Pancreas (tissue), 10 donors: ENCODE measurements at places on chromosomes 5 and 9. TPM values are rescaled to one million over a fixed set of nuclear protein-coding genes. Genes with fewer than 3 reads are reported as not detected.

DNA sequence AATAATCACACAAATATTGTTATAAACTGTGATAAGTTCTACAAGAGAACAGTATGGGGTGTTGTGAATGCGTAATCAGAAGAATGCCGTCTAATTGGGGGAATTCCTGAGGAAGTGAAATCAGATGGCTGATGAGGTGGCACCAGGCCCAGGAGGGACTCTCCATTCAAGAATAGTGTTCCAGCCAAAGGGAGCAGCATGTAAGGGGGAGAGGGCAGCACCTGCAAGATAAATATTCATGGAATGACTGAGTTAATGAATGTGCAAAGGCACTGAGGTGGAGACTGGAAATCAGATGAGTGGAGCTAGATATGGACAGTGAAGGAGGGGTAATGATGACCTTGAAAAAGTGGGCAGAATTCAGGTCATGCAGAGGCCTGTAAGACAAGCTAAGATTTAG is 250.6 kb downstream of the ARRDC3 start:
- DNase-seq, result no peak

DNA sequence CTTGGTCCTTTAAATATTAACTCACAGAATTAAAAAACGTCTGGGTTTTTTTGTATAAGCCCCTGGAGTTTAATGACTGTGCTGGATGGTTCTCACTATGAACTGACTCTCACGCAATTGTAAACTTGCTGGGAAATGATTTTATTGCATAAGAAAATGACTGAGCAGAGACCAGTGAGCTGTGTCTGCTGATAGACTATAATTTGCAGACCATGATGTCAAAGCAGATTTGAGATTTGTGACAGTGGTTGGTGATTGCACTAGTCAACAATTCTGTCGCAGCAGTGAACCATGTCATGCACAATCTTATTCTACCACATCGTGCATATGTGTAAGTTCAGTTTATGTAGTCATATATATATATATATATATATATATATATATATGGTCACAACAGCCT is 85.7 kb upstream of the C9orf72 start:
- DNase-seq, result no peak

The PRDM9 gene
- not detected for total RNA-seq

The EFNA5 gene
- 2.0 TPM for total RNA-seq

The SLC36A2 gene
- total RNA-seq, result not detected

- DNase-seq, result no peak
Measured at GRCh38 chr5:123537256-123537655, 25.3 kb downstream of the CSNK1G3 start.

- DNase-seq, result no peak
Measured at GRCh38 chr9:99876190-99876589, 30.3 kb upstream of the STX17 start.

The NANS gene
- 24.5 TPM for total RNA-seq

The FCN2 gene
- not detected for total RNA-seq

The ADAM19 gene
- 3.0 TPM for total RNA-seq

The KCNV2 gene
- total RNA-seq, result not detected

DNA sequence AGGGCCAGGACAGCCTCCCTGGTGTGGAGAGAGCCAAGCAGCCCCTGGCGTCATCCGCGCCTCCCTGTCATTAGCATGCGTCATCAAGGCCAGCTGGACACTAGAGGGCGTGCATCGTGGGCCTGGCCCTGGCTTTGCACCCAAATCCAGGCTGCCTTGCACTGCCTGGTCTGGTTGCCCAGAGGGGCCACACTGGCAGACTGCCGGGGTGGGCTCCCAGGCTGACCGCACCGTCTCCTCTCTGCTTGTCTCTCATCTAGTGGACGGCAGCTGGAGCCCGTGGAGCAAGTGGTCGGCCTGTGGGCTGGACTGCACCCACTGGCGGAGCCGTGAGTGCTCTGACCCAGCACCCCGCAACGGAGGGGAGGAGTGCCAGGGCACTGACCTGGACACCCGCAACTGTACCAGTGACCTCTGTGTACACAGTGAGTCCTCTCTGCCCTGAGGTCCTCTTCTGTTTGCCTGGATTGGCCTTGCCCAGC is 29.0 kb downstream of the HK3 start:
- no peak for DNase-seq

DNA sequence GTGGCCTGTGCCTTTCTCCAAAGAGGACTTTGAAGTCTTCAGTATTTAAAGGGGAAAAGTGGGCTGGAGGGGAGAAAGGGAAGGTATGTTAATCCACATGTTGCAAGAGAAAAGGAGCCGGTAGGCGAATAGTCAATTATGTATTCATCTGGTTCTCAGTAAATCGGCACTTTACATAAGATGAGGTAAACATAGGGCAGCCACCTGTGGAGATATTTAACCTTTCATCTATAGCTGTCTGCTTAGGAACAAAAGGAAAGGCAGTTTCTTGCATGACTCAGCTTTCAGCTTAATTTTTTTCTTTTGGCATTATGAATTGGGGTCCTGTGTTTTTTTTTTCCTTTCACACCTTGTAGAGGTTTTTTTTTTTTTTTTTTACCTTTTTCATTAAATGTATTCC is 42.2 kb downstream of the FGD3 start:
- DNase-seq, result no peak

DNA sequence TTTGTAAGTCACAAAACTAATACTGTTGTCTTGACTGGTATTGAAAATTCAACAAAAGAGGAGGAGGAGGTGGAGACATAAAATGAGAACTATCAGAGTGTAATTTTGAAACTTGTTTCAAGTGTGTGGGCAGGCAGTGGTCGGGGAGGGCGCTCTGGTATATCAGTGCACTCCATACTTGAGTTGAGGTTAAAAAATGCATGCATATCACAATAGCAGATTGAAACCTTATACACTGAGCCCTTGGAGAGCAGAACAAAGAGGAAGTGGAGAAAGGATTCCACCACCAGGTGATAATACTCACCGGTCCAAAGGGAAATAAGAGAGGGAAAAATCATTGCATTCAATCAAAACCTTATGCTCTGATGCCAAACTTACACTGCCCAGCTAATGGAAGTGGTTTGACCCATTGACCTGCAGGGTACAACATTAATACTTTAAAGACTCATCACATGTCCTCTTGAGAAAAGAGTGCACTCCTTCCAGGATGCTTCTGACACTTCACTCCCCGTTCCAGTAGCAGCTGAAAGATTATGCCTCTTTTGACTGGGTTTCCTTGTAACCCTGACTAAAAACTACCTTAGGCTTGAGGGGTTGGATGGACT is 79.5 kb upstream of the FAM169A start:
- no peak for DNase-seq

DNA sequence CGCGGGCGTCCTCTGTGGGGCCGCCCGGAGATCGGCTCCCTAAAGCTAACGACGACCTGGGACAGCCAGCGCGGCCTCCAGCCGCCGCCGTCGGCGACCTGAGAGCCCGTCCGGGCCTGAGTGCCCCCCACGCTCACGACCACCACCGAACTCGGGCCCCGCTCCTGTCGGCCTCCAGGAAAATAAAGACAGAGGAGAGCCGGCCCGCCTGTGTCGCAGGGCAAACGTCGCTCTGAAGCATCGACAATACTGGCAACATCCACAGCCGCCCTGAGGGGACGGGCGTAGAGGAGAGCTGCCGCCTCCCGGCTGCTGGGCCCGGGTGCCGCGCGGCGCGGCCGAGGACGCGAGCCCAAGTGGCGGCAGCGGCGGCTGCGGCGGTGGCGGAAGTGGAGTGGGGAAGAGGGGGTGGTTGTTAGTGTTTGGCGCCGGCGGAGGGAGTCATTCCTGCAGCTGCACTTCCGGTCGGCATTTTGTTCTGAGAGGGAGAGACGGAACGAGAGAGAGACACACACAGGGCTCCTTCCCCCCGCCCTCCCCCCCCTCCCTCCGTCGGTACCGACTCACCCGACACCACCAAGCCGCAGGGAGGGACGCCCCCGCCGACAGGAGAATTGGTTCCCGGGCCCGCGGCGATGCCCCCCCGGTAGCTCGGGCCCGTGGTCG is at the start of gene NIPBL:
NIPBL (plus strand) TSS at position 471 of the 666 bp plus-strand sequence. CDS start 76,928 bp downstream, outside the sequence.
- peak; percentile 93 for DNase-seq

DNA sequence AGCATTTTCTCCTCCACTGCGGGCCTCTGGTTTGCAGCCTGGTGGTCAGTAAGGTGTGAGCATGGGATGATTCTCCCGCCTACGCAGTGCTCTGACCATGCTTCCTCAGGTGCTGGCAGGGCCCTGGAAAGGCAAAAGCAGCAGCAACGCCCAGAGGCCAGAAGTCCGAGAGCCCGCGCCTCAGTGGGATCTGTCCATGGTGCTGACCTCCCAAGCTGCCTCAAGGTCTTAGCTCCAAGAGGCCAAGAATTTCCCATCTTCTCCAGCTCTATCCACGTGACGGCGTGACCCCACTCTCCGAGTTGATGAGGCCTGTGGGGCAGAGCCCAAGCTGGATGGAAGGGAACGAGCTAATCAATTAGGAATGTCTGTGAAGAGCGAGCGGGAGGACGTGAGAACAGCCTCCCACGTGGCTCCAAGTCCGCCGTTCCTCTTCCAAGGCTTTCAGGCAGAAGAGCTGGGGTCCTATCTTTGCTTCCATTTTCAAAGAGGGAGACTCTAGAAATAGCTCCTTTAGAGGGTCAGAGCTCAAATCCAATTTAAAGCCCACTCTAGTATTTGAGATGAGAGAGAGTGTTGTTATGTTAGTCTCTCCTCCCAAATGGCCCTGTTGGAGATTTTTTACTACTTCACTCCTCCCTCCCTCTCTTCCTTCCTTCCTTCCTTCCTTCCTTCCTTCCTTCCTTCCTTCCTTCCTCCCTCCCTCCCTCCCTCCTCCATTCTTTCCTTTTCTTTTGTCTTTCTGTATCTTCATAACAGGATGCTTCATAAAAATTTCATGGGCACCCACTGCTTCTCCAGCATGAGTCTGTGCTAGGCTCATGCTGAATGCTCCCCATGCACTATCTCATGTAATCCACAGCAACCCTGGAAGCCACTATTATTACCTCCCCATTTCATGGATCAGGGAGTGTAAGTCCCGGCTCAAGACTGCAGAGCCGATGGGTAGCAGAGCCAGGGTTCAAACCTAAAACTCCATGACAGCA is 69.3 kb downstream of the OLFM1 start:
- peak; percentile 82 for DNase-seq

The PCDHA5 gene
- 0.60 TPM for total RNA-seq

The GDNF gene
- total RNA-seq, result not detected

The TMEFF1 gene
- 0.16 TPM for total RNA-seq

The PSMB7 gene
- 68.5 TPM for total RNA-seq

- no peak for DNase-seq
Measured at GRCh38 chr9:85528607-85529006, 213.1 kb downstream of the AGTPBP1 start.

- no peak for DNase-seq
Measured at GRCh38 chr9:82196622-82197441, 208.3 kb downstream of the SPATA31D1 start.

The DBH gene
- not detected for total RNA-seq

DNA sequence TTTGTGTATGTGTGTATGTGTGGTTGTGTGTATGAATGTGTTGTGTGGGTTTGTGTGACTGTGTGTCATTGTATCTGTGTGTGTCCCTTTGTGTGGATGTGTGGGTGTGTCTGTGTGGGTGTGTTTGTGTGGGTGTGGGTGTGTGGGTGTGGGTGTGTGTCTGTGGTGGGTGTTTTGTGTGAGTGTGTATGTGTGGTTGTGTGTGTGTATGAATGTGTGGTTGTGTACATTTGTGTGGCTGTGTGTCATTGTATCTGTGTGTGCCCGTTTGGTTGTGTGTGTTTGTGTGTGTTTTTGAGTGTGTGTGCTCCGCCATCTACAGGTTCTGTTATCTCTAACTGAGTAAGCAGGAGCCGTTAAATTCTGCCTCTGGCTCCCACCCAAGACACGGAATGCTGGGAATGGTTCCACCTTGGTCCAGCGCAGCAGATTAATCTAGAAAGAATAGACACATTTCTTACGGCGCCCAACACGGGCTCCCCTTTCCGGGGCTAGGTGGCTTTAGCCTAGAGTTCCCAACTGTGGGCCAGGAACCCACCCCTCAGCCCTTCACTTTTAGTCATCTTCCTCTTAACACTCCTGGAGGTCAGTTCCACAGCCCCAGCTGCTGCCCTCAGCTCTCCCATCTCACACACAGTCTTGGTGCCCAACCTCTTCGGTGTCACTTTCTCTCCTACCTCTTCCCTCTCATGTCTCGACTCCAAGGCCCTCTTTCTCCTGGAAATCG is 197.1 kb downstream of the TTLL11 start:
- peak; percentile 49 for DNase-seq

GRCh38 chr9:98251551-98251950 is 3.9 kb downstream of the TBC1D2 start:
- no peak for DNase-seq

The SCGB3A2 gene
- total RNA-seq, result not detected

GRCh38 chr9:785997-786396 is 55.5 kb upstream of the DMRT1 start:
- no peak for DNase-seq

The SOX30 gene
- total RNA-seq, result not detected

The CLTA gene
- 79.1 TPM for total RNA-seq

The TTC39B gene
- 3.7 TPM for total RNA-seq

The FOXD4L5 gene
- 0.16 TPM for total RNA-seq

DNA sequence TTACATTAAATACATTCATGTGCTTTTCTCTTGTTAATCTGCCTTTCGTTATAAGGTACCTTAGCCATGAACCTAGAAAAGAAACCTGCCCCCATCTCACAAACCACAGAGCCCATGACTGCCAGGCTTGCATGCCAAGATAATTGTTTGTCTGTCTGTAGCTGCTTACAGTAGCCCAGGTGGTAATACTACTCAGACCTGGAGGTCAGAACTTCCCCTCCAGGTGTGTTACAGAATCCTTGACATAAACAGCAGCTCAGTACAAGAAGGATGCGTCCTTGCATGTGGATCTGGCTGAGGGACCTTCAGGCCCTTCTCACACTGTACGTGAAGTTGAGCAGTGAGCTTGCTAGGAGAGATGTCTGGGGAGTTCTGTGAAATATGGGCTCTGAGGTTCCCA is 291.4 kb downstream of the CSNK1G3 start:
- DNase-seq, result no peak

The GALNT10 gene
- 9.0 TPM for total RNA-seq

- no peak for DNase-seq
Measured at GRCh38 chr5:37435261-37435660, 56.1 kb downstream of the WDR70 start.

DNA sequence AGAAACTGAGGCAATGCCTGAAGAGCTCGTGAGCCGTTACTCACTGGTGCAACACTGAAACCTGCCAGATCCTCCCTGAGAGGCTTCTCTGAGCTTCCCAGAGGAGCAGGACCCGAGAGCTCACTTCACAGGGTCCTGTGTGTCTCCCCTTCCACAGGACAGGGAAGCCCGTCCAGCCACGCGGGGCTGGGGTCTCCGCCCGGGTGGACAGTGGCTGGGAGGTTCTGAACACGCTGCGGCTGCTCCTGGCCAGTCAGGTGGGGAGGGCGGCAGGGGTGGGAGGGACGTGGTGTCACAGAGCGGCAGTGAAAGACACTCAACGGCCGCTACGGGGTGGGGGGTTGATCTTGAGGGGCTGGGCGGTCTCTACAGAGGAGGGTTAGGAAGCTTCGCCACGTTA is 290 bp upstream of the ZDHHC11 start:
- DNase-seq, result no peak

DNA sequence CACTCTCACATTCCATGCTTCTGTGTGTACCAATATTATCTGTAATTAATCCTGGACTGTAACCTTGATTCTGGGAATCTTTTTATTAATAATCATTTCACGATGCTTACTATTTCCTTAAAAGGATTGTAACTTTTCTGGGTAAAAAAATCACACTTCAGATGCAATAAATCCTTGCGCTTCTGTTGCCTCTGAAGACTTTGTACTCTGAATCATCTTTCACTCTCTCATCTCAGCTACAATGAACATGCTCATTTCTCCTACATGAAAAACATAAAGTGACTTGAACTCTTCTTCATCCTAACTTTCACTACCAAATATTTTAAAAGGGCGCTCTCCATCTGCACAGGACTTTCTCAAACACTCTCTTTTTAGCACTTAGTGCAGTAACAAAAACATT is 50.0 kb downstream of the GDA start:
- DNase-seq, result no peak

The SLCO6A1 gene
- total RNA-seq, result not detected

The WNT8A gene
- total RNA-seq, result not detected
